ENCODE measurements at places on chromosomes 12 and 14.

- no peak for DNase-seq
Measured at GRCh38 chr12:89861086-89861485, 152.4 kb upstream of the ATP2B1 start.

DNA sequence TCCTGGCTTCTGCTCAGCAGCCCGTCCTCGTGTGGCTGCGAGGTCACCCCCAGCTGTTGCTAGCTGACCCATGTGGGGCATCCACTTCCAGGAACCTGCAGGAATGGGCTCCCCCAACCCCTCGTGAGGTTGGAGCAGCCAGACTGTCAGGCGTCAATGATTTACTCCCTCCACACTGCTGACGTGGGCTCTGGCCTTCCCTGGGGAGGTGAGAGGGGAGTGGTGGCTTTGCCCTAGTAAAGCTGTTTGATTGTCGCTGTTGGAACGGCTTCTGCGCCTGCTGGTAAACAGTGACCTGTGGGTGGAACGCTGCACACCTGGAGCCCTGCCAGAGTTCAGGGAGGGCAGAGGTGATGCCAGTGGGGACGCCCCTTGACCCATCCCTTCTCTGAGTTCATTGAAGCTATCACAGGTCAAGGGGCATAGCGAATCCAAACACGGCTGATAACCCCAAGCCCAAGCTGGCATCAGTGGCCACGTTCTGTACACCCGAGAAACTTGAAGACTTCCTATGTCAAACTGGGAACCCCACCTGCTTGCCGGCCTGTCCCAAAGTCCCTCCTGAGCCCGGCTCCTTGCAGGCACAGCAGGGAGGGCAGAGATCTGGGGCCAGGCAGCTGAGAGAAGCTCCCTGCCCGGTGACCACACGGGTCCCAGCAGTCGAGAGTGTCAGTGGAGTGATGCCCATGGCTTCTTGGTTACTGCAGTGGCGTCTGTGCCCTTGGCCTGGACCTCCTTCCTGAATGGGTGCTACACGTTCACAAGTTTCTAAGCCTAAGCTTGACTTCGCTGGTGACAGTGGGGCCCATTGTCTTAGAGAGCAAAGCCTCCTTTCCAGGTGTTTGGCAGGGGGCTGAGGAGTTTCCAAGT, 2.7 kb downstream of the ASPG start:
- DNase-seq, result no peak

- DNase-seq, result no peak
Measured at GRCh38 chr12:130431176-130431575, 93.5 kb downstream of the PIWIL1 start.

- no peak for DNase-seq
Measured at GRCh38 chr12:93848523-93849101, 171.4 kb downstream of the CRADD start.

DNA sequence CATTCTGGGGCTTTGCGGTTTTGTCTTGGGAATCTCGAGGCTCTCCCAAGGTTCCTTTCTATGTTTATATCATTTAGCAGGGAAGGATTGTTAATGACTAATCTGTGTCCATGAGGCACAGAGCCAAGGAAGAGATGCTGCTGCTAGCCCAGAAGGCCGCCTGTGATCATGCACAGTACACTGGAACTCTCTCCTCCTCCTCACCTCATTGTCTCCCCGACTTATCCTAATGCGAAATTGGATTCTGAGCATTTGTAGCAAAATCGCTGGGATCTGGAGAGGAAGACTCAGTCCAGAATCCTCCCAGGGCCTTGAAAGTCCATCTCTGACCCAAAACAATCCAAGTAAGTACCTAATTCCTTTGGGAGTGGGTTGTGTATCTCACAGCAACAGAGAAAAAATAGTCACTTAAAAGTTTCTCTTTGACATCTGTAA, at the start of gene NR1H4:
TSS of gene NR1H4 (plus strand) at position 151 of the 435 bp plus-strand sequence. CDS start 19,458 bp downstream, outside the sequence.
- DNase-seq, result no peak

GRCh38 chr14:93369713-93370266, 22.8 kb downstream of the COX8C start:
- DNase-seq, result no peak

DNA sequence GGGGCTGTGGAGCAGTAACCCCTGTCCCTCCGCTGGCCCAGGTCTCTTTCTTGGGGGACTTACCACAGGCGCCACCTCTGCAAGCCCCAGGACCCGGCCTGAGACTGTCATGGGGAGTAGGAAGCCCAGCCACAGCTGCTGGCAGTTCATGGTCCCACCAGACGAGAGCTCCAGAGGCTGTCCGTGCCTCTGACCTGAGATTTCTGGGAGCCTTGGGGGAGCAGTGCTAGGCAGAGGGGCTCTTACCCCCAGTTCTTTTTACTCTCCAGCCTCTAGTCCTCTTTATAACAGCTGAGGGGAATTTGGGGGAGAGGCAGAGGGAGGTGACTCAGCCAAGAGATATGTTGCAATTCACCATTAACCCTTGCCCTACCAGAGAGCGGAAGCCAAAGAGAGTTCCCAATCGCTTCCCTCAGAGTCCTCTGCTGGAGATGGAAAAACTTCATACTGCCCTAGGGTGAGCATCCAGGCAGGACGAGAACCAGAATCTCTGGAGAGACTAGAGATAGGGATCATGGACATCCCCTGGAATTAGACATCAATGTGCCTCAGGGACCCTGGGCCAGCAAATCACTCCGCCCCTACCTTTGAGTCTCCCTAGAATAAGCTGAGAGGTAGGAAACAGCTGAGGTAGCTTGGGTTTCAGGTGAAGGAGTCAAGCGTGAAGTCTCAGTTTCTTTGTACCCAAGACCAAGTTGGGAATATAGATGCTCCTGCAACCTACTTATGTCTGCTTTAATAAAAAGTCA, at the start of gene MMP19:
TSS of gene MMP19 (minus strand) at position 256 of the 749 bp plus-strand sequence. CDS start at position 150, 106 bp downstream.
- no peak for DNase-seq

GRCh38 chr12:118925407-118925806, 55.9 kb upstream of the SRRM4 start:
- DNase-seq, result no peak

- no peak for DNase-seq
Measured at GRCh38 chr14:76884853-76885276, 58.7 kb downstream of the LRRC74A start.

GRCh38 chr14:24399447-24399822, 632 bp downstream of the NYNRIN start:
- no peak for DNase-seq

GRCh38 chr12:4243091-4243490, 30.5 kb upstream of the CCND2 start:
- DNase-seq, result no peak

DNA sequence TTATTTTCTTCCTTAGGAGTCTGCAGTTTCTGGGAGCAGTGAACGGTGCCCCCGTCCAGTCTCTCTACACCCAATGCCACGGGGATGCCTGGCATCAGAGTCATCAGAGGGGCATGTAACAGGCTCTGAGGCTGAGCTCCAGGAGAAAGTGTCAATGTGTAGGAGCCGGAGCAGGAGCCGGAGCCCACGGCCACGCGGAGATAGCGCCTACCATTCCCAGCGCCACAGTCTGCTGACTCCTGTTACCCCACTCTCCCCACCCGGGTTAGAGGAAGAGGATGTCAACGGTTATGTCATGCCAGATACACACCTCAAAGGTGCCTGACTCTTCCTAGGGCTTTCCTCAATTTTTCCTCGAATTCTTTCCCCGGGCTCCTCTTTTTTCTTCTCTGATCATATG, 3.3 kb upstream of the PA2G4 start:
- no peak for DNase-seq

GRCh38 chr12:123076604-123077297, 74.1 kb downstream of the PITPNM2 start:
- no peak for DNase-seq

DNA sequence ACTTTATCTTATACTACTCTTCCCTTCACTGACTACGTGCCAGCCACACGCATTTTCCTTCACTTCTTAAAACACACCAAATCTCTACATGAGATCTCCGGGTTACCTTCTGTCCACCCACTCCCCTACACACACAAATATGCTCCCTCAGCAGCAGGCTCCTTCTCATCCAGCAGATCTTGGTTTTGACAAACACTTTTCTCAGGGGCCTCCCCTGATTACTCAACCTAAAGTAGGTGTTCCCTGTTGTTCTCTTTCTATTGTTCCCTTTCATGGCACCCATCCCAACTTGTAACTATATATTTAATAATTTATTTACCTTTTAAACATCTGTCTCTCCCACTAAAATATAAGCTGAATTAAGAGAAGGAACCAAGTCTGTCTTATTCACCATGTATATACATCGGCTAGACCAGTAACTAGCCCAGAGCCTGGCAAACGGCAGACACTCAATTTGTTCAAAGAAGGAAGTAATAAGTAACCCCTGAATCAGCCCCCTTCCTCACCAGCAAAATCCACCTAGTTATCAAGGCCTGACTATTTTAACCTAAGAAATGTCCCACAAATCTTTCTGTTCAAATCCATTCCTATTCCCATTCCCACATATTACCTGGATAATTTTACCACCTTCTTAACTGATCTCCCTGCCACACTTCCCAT, 2.7 kb downstream of the C2CD5 start:
- DNase-seq, result no peak

DNA sequence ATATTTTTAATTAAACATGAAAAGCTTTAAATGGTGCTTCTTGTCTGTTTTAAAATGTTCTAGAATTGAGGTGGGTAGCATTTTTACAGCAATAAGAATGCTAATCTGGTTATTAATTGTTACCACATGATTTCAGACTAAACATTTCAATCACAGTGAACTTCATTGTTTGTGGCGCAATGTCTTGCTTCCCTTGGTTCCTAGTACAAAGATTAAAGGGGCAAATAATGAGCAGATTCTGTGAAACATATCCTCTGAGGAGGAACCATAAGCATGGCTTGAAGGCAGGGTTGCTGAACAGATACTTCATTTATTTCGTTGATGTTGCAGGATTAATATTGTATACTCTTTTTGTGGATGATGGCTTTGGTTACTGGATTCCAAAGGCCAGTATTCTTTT, 162.1 kb downstream of the FUT8 start:
- DNase-seq, result no peak

DNA sequence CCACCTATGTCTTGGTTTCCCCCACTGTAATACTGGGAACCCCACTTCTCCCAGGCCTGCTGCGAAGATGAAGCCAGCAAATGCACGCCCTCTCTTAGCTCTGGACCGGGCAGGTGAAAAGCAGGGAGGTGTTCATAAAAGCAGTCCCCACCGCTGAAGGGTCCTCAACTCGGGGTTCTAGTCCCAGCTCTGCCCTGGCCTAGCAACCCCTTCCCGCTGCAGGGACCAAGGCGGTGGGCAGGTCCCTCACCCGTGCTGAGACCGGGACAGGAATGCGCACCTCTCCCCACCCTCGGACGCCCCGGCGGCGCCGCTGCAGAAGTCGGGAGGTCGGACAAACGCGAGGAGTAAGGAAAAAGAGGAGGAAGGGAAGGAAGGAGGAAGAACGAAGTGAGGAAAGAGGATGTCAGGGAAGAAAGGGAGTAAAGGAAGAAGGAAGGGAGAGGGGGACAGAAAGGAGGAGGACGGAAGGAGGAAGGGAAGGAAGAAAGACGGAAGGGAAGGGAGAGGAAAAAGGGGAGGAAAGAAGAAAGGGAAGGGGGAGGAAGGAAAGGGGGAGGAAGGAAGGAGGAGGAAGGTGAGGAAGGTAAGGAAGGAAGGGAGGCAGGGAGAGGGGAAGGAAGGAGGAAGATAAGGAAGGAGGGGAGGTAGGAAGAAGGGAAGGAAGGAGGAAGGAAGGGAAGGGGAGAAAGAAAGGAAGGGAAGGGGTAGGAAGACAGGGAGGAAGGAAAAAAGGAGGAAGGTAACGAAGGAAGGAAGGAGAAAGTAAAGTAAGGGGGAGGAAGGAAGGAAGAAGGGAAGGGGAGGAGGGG, 701 bp downstream of the SPRING1 start:
- DNase-seq, result no peak

- DNase-seq, result no peak
Measured at GRCh38 chr12:123041811-123042655, 61.6 kb downstream of the ARL6IP4 start.

DNA sequence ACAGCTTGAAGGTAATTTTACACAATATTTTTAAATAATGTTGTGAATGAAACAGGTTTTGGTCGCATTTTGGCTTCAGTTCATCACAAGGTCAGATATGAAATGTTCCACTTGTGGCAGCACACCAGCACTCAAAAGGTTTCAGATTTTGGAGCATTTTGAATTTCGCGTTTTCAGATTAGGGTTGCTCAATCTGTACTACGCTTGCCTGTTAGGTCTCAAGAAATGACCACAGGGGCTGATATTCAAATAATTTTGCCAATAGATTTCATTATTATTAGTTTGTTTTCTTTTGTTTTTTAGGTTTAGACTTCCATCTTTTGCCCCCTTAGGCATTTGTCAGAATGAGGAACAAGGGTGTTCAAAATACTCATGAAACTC, 29.8 kb downstream of the DICER1 start:
- DNase-seq, result no peak

- no peak for DNase-seq
Measured at GRCh38 chr14:69395929-69396328, 2.2 kb downstream of the ERH start.

GRCh38 chr12:48104531-48104930, 1.3 kb downstream of the SENP1 start:
- no peak for DNase-seq

- DNase-seq, result no peak
Measured at GRCh38 chr12:131774576-131775391, 53.4 kb upstream of the MMP17 start.

GRCh38 chr14:68687746-68688145, 105.1 kb downstream of the ZFP36L1 start:
- no peak for DNase-seq

Data from NCI-H187 (cell line).